Esophagus muscularis mucosa (tissue), 4 donors: ENCODE measurements at places on chromosomes 6 and 20.
A peak's percentile ranks its signal among the peaks of the same experiment; 100 is the strongest.

DNA sequence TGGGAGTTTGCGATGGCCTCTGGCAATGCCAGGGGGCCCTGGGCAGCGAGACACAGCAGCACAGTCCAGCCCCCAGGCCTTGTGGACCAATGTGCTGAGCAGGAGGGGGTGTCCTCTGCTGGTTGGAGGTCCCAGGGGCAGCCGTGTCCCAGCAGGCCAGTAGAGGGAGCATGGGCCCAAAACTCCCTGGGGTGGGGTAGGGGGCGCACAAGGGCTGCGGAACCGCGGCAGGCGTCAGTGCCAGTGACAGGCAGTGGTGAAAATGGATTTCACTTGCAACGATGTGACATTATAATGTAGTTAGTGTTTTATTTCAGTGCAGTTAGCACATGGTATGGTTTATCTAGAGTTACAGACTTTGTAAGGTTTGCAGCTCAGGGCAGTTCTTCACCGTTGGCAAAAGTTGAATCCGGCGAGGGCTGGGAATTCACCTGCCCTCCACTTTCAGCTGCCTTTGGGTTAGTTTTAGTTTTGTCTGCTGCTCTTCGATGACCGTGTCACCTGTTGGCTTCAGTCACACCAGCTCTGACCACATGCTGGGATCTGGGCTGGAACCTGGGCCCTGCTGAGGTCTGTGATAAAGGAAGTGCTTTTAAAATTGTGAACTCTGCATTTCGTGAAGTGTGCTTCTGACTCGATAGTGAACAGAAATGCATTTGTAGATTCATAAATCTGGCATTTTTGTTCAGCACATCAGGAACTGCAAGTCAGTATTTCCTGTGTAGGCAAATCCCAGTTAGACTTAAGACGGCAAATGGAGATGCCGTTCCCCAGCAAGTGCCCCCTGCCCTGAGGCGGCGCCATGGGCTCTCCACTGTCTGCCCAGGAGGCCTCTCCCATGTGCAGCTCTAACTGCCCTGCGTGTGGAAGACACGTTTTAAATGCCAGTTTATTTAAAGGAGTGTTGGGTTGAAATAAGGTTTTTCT lies 46.8 kb downstream of the PYGB start:
- DNase-seq: no peak

DNA sequence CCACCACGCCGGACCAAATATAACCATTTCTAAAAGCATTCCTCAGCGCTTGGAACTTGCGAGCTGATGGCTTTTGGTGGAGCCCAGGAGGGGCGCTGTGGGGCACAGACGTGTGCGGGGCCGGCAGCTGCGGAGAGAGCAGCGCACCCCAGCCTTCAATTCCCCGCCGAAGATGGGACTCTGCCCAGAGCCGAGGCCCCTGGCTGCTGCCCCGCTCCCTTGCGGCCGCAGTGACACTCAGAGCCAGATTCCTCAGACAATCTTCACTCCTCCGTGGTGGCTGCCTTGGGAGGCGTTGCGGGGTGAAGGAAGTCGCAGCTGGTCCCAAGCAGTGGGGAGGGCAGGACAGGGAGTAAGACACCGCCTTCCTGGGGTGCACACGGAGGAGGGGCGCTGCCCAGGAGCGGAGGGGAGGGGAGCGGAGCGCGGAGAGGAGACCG lies 87.7 kb downstream of the TMEM242 start:
- no peak for DNase-seq

- no peak for DNase-seq
Measured at GRCh38 chr6:6455272-6455671, 133.2 kb upstream of the LY86 start.

- DNase-seq: peak; percentile 79
Measured at GRCh38 chr6:165685302-165685701, 22.3 kb upstream of the PDE10A start.

- no peak for DNase-seq
Measured at GRCh38 chr6:22248513-22249308, 48.1 kb downstream of the PRL start.

DNA sequence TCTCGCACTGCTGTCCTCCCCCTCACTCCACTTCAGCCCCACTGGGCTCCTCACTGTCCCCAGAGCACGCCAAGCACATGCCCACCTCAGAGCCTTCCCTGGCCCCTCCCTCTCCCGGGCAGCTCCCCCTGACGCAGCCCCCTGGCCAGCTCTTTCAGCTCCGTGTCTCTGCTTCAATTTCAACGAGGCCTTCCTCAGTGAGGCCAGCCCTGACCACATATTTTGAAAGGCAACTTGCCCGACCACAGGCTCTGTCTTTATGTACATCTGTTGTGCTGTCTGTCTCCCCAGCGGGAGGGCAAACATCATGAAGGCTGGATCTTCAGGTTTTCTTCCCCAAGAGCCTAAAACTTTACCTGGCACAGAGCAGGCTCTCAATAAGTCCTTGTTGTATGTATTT lies 44.6 kb downstream of the JPH2 start:
- DNase-seq: no peak

- no peak for DNase-seq
Measured at GRCh38 chr6:154356113-154356512, 490 bp downstream of the IPCEF1 start.

DNA sequence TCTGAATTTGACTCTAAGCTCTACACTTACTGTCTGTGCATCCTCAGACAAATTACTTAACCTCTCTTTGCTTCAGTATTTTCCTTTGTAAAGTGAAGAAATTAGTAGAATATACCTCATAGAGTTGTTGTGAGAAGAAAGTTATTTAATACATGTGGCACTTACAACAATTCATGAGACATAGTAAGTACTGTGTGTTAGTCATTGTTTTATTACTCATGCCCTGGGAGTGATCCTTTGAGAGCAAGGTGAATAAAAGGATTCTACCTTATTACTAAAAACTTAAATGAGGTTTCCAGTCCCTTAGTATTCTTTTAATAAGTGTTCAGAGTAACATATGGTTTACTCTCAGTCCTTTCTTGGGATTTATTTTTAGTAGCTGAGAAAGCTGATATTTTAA lies 233.6 kb upstream of the MAP3K7 start:
- no peak for DNase-seq

GRCh38 chr6:158206740-158207421 lies 38.7 kb downstream of the GTF2H5 start:
- no peak for DNase-seq

DNA sequence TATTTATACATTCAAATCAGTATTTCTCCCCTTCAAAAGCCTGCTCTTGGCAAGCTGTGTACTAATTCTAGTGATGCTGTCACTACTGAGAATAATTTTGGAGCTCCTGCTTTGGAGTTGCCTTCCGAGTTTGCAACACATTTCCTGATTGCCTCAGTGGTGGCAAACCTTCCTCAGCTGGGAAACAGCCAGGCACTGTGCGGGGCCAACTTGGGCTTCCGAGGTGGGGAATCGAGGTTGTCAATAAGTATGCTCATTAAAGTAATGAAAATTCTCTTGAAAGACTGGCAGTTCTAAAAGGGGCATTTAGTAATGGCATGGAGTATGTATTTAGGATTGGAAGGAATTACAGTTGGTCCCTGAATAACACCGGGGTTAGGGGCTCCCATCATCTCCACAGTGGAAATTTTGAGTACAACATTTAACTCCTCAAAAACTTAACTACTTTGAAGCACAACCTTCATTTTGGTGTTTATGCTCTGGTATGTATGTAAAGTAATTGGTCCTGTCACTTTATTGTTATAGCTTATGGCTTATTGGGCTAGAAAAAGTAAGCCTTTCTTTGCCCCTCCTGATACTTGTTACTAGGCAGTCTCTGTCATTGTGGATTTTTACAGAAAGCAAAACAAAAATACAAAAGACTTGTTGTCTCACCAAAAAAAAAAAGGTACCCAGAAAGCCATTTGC lies 2.7 kb downstream of the PAQR8 start:
- DNase-seq: no peak

- DNase-seq: peak; percentile 95
Measured at GRCh38 chr20:44692932-44693480, 22.2 kb upstream of the CCN5 start.

DNA sequence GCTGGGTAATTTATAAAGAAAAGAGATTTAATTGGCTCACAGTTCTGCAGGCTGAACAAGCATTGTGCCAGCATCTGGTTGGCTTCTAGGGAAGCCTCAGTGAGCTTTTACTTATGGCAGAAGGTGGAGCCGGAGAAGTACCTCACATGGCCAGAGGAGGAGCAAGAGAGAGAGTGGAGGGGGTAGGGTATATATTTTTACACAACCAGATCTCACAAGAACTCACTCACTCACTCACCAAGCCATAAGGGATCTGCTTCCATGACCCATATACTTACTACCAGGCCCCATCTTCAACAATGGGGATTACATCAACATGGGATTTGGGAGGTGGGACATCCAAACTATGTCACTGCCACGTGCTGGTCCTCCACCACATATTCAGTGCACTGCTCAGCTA lies 152.6 kb upstream of the PRND start:
- peak; percentile 66 for DNase-seq

DNA sequence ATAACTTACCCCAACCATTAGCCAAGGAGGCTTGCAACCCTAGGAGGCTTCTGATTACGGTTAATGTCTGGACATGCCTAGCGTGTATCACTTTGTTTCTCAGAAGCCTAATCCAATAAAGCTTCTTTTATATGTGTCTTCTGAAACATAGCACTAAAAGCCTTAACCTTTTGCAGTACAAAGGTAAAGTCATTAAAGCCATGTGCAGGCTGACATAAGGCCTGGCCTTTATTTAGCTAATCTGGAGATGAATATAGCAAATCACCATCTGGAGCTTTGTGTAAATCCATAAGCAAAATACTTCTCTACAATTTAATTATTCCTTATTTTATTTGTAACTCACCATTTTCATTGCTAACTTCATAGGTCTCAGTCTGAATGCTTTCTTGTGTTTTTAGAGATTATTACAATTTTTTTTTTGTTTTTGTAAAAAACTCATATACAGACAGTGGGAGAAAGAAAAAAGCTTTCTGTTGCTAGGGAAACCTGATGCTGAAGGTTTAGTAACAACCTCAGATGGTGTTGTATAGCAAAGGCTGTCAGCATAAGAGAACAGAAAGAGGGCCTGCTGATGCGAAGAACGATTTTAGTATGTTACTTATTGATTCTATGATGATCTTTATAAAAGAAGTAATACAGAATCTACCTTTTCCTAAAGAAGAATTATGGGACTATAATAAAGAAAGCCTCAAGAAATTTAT lies at the start of gene EYS:
Gene EYS (minus strand): TSS at position 101 of the 701 bp plus-strand sequence. CDS start 211,816 bp downstream, outside the sequence.
- DNase-seq: no peak

- DNase-seq: no peak
Measured at GRCh38 chr6:158237656-158238055, 69.5 kb downstream of the GTF2H5 start.

DNA sequence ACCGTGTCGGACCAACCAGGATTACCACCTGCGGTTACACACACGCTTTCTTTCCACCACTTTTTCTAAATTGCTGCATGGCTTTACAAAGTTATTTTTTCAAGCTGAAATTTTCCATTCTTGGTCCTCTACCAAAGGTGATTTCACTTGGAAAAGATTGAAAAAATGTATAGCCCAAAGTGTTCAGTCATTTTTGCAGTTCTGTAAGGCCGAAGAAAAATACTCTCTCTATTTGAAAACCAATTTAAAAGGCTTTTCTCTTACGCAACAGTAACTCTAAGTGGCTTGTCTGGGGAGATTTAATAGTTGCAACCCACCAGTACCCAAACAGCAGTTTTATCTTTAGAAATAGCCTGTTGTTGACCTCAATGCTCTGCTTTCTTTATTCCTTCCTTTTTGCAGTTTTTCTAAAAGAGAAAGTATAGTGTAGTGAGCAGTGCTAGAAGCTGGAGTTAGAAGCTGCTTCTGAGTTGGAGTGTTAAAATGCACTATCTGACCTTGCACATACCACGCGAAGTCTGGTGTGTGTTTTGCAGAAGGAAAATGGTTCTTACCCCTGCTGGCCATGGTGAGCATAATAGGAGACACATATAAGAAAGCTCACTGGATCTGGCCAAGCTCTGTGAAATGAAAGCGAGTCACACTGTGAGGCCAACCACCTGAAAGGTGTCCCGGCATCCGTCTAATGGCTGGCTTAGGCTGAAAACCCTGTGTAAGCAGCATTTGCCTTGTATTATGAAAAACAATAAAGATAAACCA lies 271.6 kb upstream of the PRND start:
- peak; percentile 78 for DNase-seq

- DNase-seq: no peak
Measured at GRCh38 chr20:33279261-33279910, 3.6 kb upstream of the BPIFB1 start.

- DNase-seq: no peak
Measured at GRCh38 chr20:37973059-37973910, 60.0 kb downstream of the TTI1 start.

- DNase-seq: no peak
Measured at GRCh38 chr6:83459663-83460062, 28.8 kb upstream of the ME1 start.

- DNase-seq: no peak
Measured at GRCh38 chr6:70563530-70563929, 3.2 kb upstream of the SDHAF4 start.

DNA sequence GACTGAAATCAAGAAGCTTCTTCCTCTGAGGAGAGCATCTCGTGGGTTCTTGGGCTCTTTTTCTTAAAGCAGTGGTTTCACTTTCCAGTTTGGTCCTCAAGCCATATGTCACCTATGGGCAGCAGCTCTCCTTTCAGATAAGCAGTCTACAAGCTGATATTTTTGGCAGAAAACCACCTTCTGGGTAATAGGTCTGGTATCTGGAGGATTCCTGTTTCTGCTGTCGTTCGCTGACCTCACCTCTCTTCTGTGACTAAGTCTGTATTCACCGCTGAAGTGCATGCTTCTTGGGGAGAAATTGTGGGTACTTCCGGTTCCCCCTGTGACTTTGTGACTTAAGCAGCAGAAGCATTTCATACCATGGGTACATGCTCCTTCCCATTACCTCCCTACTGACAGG lies 193.6 kb downstream of the EDN1 start:
- no peak for DNase-seq

DNA sequence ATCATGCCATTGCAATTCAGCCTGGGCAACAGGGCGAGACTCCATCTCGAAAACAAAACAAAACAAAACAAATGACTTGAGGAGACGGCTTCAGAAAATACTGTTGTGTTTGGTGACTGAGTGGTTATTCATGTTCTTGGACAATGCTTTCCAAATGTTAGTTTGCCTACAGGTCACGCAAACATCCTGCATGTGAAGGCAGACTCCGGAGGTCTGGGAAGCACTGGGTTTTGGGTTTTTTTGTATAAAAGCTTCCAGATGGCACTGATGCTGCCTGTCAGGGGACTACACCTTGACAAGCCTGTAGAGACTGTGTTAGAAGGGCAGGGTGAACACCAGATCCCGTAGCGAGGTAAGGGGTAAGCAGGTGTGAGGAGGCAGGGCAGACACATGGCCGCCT lies 81.7 kb downstream of the THBS2 start:
- DNase-seq: peak; percentile 60

- DNase-seq: no peak
Measured at GRCh38 chr6:100228437-100228833, 234.4 kb upstream of the MCHR2 start.

DNA sequence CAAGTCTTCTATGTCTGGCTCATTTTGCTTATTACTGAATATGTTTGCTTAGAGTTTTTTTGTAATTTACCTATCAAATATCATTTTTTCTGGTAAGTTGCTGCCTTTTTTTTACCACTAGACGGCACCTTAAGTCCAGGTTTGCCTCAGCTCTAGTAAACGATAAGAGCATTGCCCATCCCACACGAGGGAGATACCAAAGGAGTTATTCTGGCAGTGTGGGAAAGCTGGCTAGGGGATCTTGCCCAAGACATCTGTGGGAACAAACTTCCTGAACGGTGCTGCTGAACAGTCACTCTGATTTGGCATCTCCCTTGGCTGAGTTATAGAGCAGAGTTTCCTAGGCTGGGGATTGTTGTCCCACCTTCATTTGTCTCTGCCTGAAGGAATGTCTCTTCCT lies 306.4 kb downstream of the COL12A1 start:
- no peak for DNase-seq

- no peak for DNase-seq
Measured at GRCh38 chr6:8536122-8536521, 100.8 kb upstream of the SLC35B3 start.
